ENCODE measurements at places on chromosomes 16 and 17.

GRCh38 chr16:51989637-51990230 lies 557.2 kb downstream of the TOX3 start:
- no peak for DNase-seq

DNA sequence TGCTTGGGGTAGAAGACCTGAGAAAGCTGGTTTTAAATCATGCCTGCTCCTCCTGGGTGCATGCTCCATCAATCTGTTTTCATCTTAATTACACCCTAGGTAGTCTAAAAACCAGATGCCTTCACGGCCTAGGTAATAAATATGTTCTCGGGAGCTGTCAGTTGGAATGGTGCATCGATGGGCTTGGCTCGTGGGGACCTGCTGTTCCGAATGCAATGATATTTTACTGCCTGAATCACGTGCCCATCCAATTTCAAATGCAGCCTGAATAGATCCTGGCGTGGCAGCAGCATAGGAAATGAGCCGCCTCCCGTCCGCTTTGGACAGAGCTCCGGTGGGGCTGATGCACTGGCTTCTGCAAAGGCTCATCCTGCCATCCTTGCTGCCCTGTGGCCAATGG lies 18.8 kb upstream of the FAAP100 start:
- no peak for DNase-seq

- no peak for DNase-seq
Observed at GRCh38 chr16:66678337-66678736, 18.2 kb downstream of the CMTM4 start.

DNA sequence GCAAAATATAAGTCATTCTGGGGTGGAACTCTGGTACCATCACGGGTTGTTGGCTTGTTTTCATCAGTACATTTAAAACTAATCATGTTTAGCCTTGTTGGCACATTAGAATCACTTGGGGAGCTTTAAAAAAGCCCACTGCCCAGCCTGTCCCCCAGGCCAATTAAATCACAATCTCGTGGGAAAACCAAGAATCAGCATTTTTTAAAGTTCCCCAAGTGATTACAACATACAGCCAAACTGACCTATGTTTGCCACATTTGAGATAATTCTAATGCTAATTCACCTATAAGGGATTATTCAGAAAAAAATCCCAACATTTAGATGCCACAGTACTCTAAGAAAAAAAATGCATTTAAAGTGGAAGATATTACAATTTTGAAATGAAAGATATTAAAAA lies 8.4 kb upstream of the MSI2 start:
- no peak for DNase-seq

DNA sequence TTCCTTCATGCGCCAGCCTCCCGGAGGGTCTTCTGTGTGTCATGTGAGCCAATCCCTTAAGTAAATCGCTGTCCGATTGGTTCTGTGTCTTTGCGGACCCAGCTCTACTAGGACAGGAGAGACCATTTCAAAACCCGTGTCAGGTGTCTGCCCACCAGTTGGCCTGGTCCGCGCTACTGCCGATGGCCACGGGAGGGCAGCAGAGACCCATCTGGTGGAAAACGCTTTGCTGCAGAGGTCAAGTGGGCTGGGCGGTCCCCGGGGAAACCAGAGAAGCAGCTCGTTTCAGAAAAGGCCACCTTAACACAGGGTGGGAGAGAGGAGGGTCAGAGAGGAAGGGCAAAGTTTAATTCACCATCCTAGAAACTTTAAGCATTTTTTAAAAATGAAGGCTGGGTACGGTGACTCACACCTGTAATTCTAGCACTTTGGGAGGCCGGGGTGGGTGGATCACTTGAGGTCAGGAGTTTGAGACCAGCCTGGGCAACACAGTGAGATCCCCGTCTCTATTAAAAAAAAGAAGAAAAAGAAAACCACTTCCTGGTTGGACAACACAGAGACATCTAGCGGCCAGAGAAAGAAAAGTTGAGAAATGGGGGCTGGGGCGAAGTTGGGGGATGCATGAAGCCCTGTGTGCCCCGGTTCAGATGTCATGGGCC lies 2.8 kb upstream of the CIBAR2 start:
- DNase-seq = peak; percentile 91

DNA sequence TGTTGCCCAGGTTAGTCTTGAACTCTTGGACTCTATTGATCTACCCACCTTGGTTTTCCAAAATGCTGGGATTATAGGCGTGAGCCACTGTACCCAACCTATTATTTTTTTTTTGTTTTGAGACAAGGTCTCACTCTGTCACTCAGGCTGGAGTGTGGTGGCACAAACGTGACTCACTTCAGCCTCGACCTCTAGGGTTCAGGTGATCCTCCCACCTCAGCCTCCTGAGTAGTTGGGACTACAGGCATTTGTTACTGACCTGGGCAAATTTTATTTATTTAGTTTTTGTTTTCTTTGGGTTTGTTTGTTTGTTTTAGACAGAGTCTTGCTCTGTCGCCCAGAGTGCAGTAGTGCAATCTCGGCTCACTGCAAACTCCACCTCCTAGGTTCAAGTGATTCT lies 4.0 kb downstream of the SAT2 start:
- DNase-seq = no peak

DNA sequence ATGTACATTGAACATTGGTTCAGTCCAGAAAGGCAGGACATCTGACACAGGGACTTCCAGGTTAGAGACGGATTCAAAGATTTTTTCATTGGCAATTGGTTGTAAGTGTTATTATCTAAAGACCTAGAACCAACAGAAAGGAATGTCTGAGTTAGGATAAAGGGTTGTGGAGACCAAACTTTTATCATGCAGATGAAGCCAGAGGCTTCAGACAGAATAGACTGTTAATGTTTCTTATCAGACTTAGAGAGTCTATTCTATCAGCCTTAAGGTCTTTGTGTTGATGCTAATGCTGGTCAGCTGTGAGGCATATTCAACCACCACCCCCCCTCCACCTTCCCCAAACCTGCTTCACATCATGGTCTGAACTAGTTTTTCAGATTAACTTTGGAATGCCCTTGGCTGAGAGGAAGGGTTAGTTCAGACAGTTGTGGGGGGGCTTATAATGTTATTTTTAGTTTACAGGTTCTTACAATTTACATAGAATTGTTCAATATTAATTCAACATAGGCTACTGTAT lies 2.1 kb upstream of the ITGB3 start:
- DNase-seq = no peak

GRCh38 chr16:72749091-72749490 lies 298.8 kb downstream of the ZFHX3 start:
- DNase-seq = no peak

DNA sequence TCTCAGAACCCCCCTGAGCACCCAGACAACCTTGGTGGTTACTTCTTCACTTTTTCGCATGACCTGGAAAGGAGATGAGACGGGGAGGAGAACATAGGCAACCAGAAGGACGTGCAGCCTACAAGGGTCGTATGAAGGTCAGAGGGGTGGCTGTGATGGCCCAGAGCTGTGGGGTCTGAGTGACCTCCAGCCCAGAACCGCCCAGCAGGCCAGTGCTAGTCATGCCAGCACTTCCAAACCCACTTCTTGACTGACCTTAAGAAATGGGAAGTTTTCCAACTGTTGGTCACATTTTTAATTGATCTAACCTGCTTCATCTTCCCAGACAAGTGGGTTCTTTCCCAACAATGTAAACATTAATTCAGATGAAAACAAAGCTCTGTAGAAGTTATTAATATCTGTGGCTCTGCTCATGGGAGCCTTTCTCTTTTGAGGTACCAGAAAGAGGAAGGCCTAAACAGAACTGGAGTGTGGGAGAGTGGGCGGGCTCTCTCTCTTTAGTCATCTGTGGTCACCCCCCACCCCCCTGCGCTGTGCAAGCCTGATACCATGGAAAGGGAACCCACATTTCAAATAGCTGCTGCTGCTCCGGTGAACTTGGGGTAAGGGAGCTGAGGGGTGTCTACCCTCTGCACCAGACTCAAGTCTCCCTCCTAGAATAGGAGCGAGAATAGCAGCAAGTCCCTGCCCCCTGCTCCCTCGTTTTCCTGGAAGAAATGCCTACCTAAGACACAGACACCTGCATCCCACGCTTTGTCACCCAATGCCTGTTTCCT lies 101.6 kb downstream of the RAB11FIP4 start:
- DNase-seq = peak; percentile 43

DNA sequence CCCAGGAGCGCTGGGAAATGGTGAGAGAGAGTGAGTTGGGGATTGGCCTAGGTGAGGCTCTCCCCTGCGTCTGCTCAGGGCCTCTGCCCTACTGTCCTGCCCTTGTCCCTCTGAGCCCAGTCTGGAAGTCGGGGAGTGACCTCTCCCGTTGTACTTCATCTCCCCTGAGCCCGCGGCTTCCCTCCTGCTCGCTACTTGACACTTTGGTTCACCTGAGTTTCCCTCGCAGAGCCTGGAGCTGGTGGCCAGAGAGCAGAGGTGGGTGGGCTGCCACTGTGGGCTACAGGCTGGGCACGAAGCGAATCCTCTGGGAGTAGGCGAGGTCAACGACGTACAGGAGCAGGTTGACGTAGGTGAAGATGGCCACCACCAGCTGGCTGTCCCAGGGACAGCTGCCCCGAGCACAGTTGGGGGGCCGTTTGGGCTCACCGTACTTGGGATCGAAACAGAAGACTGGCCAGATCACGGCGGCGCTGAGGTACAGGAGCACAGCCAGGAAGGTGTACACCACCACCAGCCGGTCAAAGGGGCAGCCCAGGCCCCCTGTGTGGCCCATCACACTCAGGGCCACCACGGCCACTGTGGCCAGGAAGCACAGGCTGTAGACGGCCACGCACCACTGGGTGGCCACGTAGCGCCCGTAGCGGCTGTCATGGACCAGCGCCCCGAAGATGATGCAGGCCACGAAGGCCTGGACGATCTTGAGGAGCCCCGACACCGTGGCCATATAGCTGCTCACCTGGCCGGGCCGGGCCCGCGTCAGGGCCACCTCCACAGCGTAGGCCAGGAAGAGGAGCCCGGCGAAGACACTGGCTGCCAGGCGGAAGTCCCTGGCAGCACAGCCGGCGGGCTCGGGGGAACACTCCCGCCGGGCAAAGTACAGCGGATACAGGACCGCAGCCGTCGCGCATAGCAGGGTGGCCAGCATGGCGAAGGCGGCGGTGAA lies 3.7 kb upstream of the PYCR1 start:
- DNase-seq = no peak

GRCh38 chr17:4849011-4849536 lies 15.9 kb downstream of the MINK1 start:
- no peak for DNase-seq

GRCh38 chr17:68595496-68595895 lies 5.7 kb downstream of the FAM20A start:
- DNase-seq = no peak

- no peak for DNase-seq
Observed at GRCh38 chr16:24883714-24884151, 38.0 kb downstream of the SLC5A11 start.

GRCh38 chr17:77696721-77697460 lies 261.6 kb upstream of the TNRC6C start:
- DNase-seq = peak; percentile 65

DNA sequence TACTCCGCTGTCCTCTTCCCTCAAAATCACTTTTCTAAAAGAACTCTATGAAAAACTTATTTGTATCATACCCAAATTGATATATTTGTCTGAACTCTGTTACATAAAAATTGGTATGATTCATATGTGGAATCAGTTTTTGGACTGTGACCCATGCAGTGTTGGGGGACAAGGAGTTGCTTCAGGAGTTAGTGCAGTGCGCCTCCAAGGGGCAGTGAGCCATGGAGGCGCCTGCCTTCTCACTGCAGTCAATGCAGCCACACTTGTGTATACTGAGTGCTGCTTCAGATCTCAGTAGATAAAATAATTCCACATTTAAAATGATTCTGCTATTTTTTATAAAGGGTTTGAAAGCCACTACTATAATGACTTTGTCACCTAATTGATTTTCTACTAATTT lies 32.5 kb downstream of the DGKE start:
- peak; percentile 25 for DNase-seq

DNA sequence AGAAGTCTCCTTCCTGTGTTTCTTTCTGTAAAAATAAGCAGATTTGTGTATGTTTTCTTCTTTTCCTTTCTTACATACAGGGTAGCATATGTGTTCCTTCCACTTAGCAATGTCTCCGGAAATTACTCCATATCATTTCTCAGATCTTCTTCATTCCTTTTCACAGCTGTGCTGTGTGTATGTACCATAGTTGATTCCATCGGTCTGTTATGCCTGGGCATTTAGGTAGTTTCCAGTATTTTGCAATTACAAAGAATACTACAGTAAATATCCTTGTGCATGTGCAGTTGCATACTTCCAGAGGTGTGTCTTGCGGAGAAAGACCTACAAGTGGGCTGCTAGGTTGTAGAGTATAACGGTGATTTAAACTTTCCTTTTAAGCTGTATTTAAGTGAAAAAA lies 69.8 kb downstream of the CLEC16A start:
- DNase-seq = no peak

- peak; percentile 67 for DNase-seq
Observed at GRCh38 chr16:57260294-57260929, 15.4 kb downstream of the ARL2BP start.

DNA sequence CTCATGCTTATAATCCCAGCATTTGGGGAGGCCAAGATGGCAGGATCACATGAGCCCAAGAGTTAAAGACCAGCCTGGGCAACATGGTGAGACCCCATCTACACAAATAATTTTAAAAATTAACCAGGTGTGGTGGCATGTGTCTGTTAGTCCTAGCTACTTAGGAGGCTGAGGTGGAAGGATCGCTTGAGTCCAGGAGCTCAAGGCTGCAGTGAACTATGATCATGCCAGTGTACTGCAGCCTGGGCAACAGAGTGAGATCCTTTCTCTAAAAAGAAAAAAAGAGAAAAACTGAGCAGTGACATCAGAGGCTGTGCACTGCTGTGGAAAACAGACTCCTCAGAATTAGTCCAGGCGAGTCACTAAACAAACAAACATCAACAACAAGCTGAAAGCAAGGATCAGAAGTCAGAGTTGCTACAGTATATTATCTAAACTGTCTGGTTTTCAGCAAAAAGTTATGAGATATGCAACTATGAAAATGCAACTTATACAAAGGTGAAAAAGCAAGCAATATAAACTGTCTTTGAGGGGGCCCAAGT lies 39.3 kb downstream of the CBFB start:
- no peak for DNase-seq

GRCh38 chr16:31273676-31274075 lies 13.9 kb downstream of the ITGAM start:
- DNase-seq = no peak

- DNase-seq = peak; percentile 21
Observed at GRCh38 chr16:4184038-4184702, 57.7 kb downstream of the SRL start.

All from stomach (tissue), 19 donors.